ENCODE measurements at places on chromosomes 4 and X. TPM values are rescaled to one million over a fixed set of nuclear protein-coding genes. Genes with fewer than 3 reads are reported as not detected.

GRCh38 chr4:72394012-72394663, 174.9 kb downstream of the ADAMTS3 start:
- no peak for DNase-seq

CTAG2 gene
- total RNA-seq = not detected

FABP2 gene
- total RNA-seq = not detected

CFAP99 gene
- not detected for total RNA-seq
